ENCODE measurements at places on chromosomes 7 and 10. TPM values are rescaled to one million over a fixed set of nuclear protein-coding genes. Genes with fewer than 3 reads are reported as not detected.

DNA sequence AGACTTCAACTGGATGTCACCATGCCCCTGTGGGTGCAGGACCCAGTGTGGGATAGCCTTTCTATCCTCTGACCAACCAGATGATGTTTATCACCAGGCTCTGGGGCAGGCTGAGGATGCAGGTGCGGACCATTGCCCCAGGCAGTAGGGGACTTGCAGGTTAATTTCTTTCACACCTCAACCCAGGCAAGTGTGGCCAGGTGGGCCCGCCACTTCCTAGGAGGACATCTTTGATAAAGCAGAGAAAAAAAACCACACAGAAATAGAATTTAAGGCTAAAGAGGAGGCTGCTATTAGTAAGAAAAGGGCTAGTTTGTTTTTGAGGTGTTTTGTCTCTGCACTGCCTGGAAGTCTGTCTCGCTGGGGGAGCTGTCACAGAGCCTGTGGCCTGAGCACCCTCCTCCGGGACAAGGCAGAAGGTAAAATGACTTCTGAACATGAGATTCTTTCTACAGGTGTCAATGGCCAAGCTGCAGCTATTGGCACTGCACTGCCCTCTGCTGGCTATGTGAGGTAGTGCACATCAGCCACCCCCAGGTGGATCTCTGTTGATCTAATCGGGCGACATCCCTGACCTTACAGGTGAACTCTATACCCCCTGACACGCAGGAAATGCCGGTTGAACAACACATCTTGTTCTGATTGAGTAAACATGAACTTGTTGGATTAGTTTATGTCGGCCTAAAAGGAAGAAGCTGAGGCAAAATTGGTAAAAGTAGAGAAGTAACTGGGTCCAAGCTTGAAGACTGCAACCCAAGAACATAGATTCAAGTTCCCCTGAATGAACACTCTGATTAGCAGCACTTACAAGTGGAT is 21.0 kb downstream of the UPP1 start:
- peak; percentile 94 for DNase-seq

Gene KCND2
- not detected for total RNA-seq

- DNase-seq = peak; percentile 22
Observed at GRCh38 chr7:4713183-4713784, 31.2 kb downstream of the FOXK1 start.

GRCh38 chr7:14787551-14787950 is 115.0 kb downstream of the DGKB start:
- no peak for DNase-seq

DNA sequence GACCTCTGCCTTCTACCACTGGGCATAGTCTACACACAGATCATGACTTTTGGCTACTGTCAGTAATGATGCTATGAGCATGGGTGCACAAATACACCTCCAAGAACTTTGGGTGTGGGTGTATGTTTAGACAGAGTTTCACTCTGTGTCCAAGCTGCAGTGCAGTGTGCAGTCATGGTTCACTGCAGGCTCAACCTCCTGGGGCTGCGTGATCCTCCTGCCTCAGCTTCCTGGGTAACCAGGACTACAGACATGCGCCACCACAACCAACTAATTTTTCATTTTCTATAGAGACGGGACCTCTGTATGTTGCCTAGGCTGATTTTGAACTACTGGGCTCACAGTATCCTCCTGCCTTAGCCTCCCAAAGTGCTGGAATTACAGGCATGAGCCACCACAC is 194.4 kb downstream of the NSUN6 start:
- DNase-seq = no peak

GRCh38 chr7:89731751-89732445 is 422.4 kb upstream of the STEAP1 start:
- no peak for DNase-seq

DNA sequence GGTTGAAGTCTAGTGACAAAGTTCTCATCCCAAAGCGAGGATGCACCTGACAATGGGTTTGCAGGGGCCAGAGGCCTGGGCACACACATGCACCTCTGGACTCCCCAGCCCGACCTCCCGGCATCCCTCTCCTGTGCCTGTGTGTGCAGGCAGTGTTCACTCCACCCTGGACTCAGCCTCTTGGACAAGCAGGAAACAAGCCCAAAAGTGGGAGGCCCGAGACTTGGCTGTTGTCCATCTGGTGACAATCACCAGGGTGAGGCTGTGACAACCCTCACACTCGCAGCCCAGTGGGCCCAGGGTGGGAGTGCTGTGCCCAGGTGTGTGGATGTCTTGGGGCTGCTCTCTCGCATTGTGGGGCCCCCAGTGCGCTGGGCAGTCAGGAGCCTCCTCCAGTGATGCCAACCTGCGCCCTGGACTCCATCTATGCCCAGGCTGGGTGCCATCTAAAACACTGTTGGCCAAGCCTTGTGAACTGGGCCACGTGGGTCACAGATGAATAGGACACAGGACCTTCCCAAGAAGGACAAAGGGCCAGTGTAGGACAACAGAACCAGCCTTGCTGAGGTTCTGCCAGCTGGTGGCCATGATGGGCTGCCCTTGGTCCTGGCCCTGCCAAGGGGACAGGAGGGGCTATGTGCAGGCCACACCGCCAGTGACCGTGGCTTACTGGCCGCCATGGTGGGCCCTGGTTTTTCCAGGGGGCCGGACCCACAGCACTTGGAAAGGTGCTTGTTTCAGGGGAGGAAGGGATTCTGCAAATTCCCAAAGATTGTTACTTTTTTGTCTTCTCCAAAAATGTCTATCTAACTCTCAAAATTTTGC is 144.3 kb downstream of the TCERG1L start:
- no peak for DNase-seq

- no peak for DNase-seq
Observed at GRCh38 chr7:652881-653280, 73.6 kb upstream of the DNAAF5 start.

GRCh38 chr7:132381742-132382472 is 194.4 kb downstream of the PLXNA4 start:
- no peak for DNase-seq

DNA sequence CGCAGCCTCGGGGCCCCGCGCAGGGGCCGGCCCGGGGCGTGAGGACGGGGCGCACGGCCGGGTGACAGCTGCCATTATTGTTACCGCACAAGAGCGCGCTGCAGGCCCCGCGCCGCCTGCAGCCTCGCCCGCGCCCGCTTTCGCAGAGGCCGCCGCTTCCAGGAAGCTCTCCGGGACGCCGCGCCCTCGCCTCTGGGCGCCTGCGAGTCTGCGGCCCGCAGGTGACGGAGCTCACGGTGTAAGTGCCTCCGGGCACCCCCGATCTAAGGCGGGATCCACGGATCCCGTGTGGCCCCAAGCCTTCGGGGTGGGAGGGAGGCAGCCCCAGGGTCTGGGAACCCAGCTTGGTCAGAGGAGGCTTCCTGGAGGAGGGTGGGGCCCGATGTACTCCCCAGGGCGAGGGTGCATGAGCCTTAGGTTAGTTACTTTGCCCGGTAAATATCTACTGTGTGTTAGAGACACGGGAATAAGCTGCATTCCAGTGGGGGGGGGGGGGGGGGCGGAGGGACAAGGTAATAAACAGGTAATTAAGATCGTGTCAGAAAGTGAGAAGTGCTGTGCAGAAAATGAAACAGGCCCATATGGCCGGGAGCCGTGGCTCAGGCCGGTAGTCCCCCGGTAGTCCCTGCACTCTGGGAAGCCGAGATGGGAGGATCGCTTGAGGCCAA is 638 bp downstream of the IQCE start:
- DNase-seq = peak; percentile 45

- DNase-seq = no peak
Observed at GRCh38 chr7:47574482-47575329, 7.2 kb downstream of the TNS3 start.

- DNase-seq = no peak
Observed at GRCh38 chr10:2202401-2202800, 465.1 kb upstream of the ADARB2 start.

DNA sequence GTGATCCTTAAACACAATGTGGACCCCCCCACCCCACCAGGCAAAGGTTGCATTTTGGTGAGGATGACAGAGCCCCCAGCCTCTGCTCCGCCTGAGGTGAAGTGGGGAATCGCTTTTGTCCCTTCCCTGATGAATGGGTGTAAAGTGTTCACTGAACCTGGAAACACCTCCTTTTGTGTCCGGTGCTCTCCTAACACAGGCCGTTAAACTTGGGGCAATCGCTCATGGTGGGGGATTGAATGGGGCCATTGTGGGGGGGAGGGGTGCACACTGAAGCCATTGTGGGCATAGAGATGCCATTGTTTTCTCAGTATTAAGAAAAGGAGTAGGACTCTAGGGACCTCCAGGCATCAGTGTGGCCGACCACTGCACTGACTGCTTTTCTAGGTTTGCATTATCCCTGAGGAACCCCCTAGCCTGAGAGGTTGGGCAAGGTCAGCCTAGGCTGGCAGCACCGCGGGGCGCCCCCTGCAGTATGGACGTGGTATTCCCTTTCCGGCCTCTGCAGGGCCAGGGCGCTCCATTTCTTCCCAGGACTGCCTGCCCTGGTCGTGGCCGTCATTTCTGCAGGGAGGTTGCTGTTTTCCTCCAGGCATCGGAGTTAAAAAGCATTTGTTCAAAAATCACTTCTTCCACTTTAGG is 158.3 kb downstream of the TCF7L2 start:
- peak; percentile 57 for DNase-seq

Gene HOXA5
- not detected for total RNA-seq

Gene HGF
- not detected for total RNA-seq

- DNase-seq = no peak
Observed at GRCh38 chr7:90212149-90212495, 582 bp downstream of the STEAP2 start.

Gene ADAM22
- total RNA-seq = 3.0 TPM

Gene OR6B1
- total RNA-seq = not detected

DNA sequence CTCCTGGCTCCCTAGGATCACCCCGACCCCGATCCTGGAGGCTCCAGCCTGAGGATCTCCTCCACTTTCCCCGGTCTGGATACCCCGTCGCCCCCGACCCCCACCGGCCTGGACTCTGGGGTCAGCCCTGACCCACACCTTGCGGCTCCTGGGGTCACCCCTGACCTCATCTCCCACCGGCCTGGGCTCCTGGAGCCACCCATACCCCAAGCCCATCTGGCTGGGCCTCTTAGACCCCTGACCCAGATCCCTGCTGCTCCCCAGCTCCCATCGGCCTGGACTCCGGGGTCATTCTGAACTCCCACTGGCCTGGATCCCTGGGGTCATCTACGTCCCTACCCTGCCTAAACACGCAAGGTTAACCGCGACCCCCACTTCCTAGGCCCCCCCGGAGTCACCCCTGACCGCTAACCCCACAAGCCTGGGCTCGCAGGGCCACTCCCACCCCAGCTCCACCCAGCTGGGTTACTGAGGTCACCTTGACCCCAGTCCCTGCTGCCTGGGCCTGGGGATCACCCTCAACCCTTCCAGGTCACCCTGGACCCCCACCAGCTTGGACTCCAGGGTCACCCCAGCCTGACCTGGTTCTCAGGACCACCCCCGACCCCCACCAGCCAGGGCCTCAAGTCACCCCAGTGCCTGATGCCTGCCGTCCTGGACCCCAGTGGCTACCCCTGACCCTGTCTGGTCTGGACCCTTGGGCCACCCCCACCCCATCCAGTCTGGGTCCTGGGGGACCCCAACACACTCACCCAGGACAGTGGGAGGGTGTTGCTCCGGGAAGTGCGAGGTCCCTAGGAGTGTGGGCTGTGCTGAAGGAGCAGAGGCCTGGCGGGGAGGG is 1.2 kb downstream of the FOXK1 start:
- DNase-seq = peak; percentile 37

Gene PAX4
- total RNA-seq = not detected

Gene TUBAL3
- total RNA-seq = not detected

Gene TRIL
- not detected for total RNA-seq

DNA sequence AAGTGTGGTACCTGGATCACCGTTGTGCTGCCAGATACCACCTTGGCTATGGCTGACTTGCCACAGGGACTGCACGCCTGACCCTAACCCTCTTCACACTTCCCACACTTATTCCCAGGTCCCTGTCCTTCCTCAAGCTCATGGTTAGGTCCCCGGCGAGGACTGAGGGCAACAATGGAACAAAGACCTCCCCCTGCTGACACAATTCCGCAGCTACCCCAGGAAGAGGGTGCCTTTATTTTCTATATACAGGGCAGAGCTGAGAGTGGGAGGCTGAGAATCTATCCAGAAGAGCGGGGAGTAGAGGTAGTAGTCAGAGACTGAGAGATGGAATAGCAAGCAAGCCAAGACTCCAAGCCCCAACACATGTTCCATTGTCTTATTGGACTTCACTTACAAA is 118.1 kb upstream of the SEM1 start:
- DNase-seq = no peak

DNA sequence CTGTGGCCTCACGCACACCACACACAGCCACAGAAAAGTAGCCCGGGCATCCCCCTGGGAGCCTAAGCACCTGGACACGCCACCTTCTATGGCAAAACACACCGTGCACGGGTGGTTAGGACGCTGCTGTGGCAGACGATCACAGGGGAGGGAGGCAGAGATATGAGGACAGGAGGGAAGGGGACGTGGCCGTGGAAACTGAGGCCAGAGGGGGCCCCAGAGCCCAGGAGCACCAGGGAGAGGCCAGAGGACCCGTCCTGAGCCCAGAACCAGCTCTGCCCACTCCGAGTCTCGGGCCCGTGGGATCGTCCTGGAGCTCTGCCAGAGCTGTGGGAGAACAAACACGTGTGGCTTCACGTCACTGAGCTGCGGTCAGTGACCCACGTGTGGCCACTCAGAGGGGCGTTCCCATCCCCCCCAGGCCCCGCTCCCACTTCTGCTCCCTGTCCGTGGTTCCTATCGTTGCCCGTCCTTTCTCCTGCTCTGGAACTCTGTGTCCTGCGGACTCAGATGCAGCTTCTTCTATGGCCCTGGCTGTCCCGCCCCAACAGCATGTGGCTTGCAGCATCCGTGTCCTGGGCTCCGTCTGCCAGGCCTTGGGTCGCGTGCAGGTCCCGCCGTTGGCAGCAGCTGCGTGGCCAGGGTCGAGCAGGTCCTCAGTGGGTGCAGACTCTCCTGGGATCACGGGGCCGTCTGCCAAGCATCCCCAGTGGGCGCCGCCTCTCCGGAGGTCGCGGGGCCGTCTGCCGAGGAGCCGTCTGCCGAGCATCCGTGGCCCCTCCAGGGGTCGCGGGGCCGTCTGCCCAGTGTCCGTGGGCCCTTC is 31.0 kb downstream of the GET4 start:
- peak; percentile 47 for DNase-seq

DNA sequence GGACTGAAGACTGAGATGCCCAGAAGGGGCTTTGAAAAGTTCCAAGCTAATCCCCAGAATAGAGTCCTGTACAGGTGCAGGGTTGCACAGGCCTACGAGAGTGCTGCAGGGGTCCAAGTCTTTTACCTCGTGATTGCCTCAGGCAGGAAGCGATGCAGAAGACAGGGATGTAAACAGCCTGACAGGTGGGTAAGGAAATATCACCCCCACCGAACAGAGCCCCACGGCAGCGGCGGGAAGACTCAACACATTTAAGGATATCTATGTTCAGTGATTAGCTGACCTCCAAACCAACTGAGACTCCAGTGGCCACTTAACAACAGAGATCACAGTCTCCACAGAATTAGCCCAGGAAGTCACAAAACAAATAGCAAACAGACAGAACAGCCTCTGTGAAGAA is 73.9 kb upstream of the VIPR2 start:
- no peak for DNase-seq

Gene FZD1
- total RNA-seq = 0.20 TPM

- DNase-seq = no peak
Observed at GRCh38 chr7:91910171-91910570, 29.7 kb upstream of the MTERF1 start.

Gene FAM180A
- not detected for total RNA-seq

- no peak for DNase-seq
Observed at GRCh38 chr10:118870467-118871243, 115.9 kb upstream of the CACUL1 start.
